ENCODE measurements at places on chromosomes 11 and 22.
A peak's percentile ranks its signal among the peaks of the same experiment; 100 is the strongest.

GRCh38 chr11:15490535-15490934 is 375.8 kb downstream of the INSC start:
- DNase-seq = no peak

- no peak for DNase-seq
These were observed 299.1 kb downstream of the KIRREL3 start for GRCh38 chr11:126701520-126701897.

- no peak for DNase-seq
These were observed 46.4 kb downstream of the CD82 start for GRCh38 chr11:44611687-44612434.

GRCh38 chr11:112195951-112196351 is 20.6 kb downstream of the BCO2 start:
- DNase-seq = peak; percentile 7
